ENCODE measurements at places on chromosomes 3 and 15. TPM values are rescaled to one million over a fixed set of nuclear protein-coding genes. Genes with fewer than 3 reads are reported as not detected.

DNA sequence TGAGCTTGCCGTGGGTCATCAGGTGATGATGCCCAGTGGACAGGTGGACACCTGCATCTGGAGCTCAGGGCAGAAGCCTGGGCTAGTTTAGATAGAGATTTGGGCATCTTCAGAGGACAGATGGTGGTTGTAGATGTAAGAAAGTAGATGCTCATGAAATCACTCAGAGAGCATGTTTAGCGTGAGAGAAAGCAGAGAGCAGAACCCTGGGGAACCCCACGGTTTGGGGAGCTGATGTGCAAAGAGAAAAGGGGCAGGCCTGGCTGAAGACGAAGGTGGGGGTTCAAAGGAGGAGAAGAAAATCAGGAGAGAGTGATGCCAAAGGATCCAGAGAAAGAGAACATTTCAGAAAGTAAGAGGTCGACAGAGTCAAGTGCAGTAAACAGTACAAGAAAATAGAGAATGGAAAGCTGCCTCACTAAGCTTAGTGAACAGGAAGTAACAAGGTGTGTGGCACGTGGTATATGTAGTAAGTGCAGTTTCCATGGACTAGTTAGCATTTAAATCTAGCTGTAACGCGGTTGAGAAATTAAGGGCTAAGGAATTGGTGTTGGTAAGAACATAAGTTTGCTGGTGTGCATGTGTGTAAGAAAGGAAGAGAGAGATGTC, 13.5 kb downstream of the TIGIT start:
- DNase-seq, result no peak

DNA sequence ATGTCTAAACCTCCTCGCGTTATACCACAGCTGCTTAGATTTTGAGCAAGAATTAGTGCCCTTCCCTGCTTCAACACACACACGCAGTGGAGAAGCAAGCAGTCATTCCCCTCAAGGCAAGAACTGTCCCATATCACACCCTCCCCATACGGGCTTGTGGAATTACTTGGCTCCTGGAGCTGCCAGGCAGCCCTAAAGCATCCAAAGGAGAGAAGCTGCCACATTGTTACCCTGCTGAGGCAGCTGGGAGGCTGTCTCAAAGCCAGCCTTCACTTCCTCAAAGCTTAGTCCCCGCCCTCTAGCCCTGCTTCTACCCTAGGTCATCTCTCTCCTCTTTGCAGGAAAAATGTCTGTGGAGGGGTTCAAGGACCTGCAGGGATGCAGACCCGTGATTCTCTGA, 153.4 kb downstream of the RORA start:
- DNase-seq, result no peak

GRCh38 chr3:162096874-162097273, 600.3 kb downstream of the OTOL1 start:
- no peak for DNase-seq

DNA sequence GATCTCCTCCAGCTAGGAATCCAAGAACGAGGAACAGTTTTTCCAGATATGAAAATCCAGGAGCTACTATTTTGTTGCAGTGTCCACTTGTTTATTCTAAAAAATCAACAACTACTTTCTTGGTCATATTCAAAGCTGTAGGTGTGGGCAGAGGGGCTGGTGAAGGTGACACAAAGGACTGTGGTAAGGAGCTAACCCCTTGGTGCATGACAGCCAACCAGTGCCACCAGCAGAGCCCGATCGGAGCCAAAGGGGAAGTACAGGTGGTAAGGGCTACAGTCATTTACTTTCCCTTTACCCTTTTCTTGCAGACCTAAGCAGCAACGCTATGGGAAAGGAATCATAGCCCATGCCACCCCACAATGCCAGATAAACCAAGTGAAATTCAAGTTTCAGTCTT, 30.7 kb downstream of the PLA1A start:
- DNase-seq, result no peak

GRCh38 chr3:161915418-161915750, 418.8 kb downstream of the OTOL1 start:
- DNase-seq, result no peak

DNA sequence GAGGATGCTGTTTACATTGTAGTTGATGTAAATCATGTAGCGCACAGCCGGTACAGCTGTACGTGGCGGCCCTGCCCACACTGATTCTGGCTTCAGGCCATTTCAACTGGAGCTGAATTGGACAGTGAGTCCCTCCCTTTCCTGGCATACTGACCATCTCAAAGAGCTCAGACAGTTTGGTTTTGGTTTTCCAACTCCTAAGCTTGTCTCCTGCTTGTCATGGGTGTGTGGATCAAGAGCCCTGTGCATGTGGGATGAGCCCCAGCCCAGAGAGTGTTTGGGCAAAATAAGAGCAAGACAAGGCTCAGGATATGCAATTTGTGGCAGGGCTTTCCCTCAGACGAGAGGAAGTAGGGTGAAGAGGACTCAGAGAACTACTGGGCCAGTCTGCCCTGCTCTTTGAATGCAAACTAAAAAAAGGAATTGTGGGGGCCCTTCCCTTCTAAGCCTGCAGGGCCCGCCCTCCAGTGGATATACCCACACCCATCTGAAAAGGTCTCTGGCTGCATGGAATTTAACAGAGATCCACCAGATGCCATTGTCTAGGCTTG, 13.3 kb downstream of the ITGA11 start:
- DNase-seq, result no peak

DNA sequence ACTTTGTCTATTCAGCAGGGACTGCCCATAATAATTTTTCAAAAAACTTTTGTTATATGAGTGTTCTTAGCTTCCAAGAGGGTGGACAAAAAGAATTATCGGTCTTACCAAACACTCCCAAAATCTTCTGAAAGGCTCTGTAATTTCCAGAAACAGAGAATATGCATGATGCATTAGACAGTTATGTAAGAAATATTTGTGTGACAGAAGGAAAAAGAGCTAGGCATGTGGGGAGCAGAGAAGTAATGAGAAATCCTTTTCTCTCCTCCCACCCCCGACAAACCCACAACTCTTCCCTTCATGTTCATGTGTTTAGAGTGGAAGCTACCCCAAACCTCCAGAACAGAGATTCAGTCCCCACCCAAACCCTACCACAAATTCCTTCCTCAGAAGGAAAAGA, 86.8 kb downstream of the MYO5A start:
- DNase-seq, result no peak

DNA sequence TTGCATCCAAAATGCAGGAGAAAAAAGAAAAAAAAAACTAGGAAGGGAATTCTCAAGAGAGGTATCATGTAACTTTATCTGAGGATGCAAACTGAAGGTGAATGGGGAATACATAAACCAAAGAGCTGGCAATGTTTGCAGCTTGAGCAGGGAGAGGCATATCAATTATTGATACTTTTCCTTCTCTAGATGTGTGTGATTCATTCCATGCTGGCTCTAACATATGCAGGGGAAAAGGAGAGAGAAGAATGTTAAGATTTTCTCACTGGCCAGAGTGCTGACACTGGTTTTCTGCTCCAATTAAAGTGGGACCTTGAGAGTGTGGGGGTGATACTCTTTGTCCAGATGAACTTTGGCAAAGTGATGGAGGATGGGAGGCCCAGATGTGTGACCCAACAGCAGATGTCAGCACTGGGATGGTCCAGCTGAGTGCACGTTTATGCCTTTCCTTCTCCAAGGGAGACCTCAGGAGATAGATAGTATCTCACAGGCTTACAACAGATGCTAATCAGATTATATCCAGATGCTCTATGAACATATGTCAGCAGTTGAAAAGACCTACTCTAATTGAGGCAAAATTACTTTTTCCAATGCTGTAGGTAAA, 50.0 kb upstream of the PSMD6 start:
- DNase-seq, result no peak

GRCh38 chr15:81454024-81454423, 80.0 kb upstream of the TMC3 start:
- DNase-seq, result no peak

DNA sequence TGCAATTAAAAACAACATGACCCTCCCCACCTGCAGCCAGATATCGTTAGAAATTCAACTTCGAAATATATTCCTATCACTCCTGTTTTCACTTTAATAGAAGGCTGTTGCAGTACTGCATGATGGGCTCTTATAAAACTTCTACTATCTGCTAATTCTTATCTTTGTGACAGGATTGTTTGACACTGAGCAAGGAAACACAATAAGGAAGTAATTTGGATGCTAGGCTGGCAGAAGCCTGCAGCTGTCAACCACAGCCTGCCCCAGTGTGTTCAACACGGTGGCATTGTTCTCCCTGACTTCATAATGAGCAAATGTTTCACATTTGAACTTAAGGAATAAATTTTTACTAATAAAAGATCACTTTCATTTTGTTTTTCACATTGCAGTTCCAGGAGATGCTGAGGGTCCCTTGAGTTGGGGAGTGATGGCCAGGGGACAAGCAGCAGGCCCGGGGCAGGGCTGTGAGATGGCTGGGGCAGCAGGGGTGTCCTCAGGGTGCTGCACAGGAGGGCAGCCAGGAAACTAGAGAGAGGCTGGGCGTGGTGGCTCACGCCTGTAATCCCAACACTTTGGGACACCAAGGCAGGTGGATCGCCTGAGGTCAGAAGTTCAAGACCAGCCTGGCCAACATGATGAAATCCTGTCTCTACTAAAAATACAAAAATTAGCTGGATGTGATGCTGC, 64.8 kb upstream of the SEC61A1 start:
- no peak for DNase-seq

DNA sequence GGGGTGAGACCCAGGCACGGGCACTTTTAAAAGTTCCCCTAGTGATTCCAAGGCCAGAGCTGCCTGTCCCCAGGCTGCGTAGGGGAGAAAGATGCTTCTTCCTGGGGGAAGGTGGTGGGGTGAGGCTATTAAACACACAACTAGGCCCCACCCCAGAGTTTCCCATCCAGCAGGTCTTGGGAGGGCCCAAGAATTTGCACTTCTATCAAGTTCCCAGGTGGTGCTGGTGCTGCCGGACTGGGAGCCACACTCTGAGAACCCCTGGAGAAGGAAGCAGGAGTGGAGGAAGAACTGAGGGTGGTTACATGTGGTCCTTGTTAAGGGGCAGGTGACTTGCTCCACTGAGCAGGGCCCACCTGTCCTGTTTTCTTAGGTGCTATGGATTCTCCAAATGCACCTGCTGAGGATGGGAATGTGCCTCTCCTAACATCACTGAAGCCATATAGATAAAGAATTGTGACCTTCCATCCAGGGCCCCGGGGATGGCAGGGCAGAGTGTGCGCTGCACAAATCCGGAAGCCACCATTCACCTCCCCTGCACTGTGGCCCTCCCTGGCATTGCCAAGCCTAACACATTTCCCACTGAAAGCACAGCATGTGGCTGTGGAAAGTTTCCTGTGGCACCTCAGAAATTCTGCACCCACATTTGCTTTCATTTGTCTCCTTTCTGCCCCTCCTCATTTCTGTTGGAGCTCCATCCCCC, 111.5 kb upstream of the MEF2A start:
- DNase-seq, result no peak

DNA sequence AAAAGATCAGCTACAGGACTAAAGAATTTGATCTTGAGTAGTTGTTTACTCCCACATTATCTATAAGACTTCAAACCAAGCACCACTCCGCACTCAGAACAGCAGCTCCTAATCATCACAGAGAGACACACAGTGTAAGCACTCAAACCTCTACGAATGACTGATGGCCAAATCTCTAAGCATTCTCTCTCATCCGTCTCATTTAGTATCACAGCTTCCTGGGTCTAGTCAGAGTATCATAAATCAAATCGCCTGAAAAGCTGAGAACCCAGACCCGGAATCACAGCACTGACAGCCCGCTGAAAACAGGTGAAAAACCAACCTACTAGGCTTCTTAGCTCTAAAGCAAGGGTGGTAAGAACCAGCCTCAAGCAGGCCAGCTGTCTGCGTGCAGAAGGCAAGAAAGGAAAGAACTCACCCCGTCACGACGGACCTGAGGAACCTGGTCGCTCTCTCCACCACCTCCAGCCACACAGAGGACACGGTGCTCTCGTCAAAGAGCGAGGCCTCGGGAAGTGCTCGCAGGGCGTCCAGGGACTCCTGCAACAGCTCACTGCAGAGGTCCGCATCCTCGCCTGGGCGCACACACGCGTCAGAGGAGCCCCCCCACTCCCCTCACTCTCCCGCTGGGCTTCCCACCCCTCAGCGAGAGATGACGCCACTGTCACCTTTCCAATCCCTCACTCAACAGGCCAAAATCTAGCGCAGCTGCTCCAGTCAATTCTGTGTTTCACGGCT, 47.9 kb downstream of the HERC2 start:
- DNase-seq, result no peak

GRCh38 chr15:67843571-67844387, 3.9 kb upstream of the RNU6-1 start:
- DNase-seq, result no peak

GRCh38 chr15:73784291-73784690, 31.1 kb upstream of the INSYN1 start:
- no peak for DNase-seq

- no peak for DNase-seq
These were observed 51.4 kb downstream of the RYK start for GRCh38 chr3:134199240-134199639.

DNA sequence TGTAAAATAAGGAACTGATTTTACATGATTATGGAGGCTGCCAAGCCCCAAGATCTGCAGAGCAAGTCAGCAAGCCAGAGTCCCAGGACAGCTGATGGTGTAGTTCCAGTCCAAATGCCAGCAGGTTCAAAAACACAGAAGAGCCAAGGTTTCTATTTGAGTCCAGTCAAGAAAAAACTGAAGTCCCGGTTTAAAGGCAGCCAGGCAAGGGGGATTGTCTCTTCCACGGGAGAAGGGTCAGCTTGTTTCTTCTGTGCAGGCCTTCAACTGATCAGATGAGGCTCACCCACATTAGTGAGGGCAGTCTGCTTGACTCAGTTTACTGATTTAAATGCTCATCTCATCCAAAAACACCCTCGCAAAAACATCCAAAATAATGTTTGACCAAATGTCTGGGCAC, 246.2 kb downstream of the PLCL2 start:
- no peak for DNase-seq

DNA sequence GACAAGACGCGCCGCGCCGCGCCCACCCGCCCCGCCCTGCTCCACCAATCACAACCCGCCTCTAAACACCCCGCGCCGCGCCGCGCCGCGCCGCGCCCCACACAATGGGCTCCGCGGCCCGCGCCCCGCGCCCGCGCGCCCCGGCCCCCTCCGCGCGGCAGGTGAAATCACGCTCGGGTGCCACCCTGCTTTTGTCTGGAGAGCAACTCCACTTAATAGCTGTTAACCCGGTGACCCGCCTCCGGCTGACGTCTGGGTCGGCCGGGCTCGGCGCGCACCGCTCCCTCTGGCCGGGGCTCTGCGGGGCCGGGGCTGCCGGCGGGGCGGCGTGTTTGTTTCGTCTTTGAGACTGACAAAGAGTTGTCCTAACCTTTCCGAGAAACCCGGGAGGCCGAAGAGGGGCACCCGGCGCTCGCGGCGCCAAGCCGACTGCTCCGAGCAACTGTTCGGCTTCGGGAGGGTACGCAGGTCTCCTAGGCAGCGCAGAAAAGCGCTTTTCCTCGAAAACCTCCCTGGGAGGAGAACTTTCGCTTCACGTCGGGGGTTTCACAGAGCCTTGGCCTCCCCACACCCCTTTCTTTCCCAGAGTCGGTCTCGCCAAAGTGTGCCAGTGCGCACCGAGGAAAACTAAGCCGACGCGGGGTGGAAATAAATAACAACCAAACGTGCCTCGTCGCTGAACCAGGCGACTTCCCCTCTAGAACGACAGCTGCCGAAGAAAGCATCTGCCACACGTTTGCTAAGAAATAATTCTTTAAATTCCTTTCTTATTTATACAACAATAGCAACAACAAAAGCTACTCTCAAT, 518.4 kb downstream of the FOXP1 start:
- DNase-seq, result peak; percentile 65

The SERPINI1 gene
- 23.7 TPM for total RNA-seq

The FBN1 gene
- 6.1 TPM for total RNA-seq

The FAN1 gene
- 10.8 TPM for total RNA-seq

The TRIM71 gene
- total RNA-seq, result not detected

The MUC4 gene
- total RNA-seq, result 0.42 TPM

The RYR3 gene
- 0.04 TPM for total RNA-seq

The CTXN2 gene
- not detected for total RNA-seq

The TNFAIP8L3 gene
- total RNA-seq, result 1.8 TPM

The ARHGEF26 gene
- 2.7 TPM for total RNA-seq

The SLC9C1 gene
- total RNA-seq, result not detected

The SYNPR gene
- total RNA-seq, result not detected
